ENCODE measurements at places on chromosomes 12 and 14.
A peak's percentile ranks its signal among the peaks of the same experiment; 100 is the strongest.

- no peak for DNase-seq
Observed at GRCh38 chr14:88835661-88836060, 11.2 kb downstream of the TTC8 start.

GRCh38 chr12:26157001-26157400 is 32.2 kb upstream of the BHLHE41 start:
- no peak for DNase-seq

DNA sequence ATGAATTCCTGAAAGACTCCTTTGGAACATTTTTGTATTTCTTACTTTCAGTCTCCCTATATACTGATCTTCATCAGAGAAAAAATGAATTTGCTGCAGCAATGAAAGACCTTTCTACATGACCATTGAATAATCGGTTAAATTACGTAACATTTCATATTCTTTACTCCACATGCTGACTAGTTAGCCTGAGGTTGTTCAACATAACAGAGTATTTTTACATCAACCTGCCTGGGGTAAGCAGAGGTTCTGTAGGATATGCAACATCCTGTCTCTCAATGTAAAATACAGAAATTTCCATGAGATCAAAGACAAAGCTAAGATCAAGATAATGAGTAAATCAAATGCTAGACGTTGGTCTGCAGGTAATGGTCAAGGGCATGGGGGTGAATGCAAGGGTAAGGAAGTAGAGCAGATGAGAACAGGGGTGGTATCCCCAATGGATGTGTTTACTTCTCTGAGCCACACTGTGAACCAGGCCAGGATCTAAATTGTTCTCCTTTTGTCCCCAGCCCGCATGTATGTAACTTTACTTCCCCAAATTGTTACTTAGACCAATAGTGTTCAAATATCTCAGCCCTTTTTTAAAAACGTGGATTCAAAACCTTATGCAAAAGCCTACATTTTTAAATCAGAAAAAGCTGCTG is 45.4 kb downstream of the DUSP6 start:
- DNase-seq = no peak

- no peak for DNase-seq
Observed at GRCh38 chr12:70251661-70252060, 8.4 kb downstream of the CNOT2 start.

DNA sequence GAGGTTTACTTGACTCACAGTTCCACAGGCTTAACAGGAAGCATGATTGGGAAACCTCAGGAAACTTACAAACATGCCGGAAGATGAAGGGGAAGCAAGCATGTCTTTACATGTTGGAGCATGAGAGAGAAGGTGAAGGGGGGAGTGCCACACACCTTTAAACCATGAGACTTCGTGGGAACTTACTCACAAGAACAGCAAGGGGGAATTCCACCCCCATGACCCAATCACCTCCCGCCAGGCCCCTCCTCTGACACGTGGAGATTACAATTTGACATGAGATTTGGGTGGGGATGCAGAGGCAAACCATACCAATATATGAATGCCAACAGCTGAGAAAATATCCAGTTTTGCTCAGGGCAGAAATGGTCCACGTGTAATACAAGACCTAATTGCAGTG is 518.6 kb downstream of the VRK1 start:
- DNase-seq = no peak

DNA sequence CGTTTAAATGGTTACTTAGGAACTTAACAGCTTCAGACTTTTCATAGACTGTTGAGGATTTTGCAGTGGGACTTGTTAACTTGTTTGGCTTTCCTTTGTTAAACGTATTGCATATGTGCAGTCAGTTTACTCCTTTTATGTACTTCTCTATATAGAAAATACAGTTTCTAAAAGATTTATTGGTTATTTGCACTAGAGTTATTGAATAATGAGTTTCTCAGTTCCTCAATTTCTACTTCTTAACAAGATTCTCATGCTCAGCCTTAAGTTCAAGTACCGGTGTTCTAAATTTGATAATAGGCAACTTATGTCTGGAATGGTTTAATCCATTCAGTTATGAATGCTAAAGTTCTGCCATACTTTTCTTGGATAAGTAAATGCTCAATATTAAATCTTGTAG is 919 bp downstream of the PSMA3 start:
- DNase-seq = no peak

DNA sequence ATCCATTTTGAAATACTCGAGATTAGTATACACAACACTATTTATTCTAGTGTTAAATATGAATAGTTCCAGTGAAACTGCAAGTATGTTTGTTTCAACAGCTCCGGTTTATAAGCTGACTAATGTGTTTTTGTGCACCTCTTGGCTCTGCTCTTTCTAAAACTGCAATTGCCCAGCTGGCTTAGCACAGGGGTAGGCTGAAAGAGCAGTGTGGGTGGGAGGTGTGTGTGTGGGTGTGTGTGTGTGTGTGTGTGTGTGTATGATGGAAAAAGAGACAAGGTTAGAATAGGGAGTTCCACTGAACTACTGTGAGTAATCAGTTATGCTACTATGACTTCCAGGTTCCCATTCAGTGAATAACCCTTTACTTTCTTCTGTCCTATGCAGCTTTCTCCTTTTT is 37.8 kb upstream of the DDHD1 start:
- no peak for DNase-seq

DNA sequence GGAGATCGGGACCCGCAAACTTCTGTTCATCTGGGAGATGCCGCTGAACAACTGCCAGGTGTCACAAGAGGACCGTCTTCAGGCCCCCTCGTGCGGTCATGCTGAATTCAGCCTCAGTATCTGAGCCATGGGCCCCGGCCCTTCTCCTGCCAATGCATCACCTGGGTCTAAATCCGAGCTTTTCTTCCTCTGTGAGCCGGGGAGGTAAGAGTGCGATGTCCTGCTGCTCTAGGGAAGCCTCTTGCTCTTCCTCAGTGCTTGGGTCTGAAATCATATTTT is 155.8 kb upstream of the FKBP4 start:
- no peak for DNase-seq

DNA sequence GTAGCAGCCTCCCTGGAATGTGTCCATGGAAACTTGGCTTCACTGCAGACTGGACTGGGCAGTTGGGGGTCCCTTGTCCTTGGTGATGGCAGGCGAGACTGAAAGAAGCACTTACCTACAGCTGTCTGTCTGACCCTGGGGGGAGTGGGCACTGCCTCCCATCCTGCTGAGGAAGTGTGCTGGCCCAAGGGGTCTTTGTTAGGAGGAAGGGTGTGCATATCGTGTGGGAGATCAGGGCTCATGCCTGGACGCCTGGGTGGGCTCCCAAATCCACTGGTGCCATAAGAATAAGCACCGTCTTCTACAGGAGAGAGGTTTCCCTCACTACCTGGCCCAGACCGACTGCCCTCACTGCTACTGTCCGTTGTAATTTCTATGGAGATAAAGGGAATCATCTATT is 81.4 kb downstream of the PIWIL1 start:
- no peak for DNase-seq

DNA sequence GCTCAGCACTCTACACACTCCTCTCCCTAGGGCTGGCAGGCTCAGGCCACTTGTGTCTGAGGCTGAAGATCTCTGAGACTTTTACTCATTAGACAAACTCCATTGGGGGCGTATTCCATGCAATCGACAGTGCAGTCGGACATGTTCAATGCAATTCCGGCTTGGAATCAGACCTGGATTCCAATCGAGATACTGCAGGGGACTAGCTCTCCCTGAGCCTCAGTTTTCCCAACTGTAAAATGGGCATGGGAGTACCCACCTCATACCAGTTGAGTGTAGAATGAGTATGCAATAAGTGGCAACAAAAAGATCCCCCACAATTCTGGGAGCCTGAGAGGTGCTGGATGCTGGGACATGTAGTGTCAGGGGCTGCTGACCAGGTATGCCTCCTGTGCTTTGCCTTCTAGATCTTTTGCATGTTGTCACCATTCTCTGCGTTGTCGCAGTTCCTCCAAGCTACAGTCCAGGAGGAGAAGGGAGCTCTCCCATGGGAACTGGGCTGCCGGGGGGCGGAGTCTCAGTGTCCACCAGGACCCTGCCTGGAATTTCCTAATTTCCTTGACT is 8.3 kb downstream of the TTC6 start:
- DNase-seq = no peak

DNA sequence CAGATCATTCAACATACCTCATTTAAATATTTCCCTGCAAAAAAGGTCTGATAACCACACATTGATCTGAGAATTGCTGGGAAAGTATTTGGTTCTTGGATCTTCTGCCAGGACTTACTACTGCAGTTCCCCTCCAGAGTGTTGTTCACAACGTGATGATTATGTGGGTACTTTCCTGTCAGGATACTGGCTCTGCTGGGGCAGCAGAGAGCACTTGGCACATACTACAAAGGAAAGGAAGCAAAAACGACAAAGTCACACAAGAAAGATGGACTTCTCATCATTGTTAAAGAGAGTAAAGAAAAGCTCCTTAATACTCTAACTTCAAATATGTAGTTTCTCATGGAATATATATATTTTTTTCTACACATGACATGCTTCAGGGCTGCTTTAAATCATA is 11.5 kb downstream of the GNS start:
- peak; percentile 27 for DNase-seq

DNA sequence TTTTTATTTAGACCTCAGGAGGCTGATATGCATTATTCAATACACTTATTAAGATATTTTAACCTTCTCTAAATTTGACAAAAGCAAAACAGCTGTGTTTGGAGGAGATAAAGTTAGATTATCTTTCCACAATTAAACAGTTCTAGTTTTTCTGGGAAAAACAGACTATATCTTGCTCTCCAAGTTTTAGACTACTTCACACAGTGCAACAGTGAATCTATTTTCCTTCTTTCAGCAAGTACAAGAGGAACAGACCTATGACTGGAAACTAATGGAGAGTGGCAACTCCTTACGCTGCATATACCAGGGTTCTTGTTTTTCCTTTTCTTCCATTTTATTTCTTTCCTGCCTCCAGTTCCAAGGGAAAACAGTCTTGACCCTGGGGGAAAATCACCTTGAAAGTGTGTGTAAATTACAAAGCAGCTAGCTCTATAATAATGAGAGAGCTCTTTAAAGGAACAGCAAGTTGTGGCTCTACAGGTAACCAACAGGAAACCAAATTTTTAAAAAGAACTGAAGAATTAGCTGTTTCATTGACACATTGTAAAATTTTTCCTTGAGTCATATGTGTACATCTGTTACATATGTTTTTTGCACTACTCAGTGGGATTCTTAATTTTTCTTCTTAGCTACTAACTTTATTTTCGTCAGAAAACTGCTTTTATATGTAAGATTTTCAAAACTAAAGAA is 27.4 kb downstream of the DNM1L start:
- DNase-seq = no peak

DNA sequence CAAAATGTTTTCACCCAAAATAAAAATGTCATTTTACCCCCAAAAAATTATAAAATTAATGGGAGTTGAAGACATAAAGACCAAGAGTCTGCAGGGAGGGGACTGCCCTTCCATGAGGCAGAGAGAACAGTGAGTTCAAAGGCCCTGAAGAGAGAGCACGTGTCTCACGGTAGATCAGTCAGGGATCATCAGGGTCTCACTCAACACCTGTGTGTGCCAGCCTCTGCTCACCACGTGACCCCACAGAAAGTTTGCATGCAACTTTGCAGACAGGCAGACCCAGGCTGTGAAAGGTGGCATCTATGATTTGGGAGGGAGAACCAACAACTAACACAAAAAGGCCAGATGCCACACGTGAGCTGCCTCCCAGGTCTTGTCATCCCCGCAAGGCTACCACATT is 33.1 kb downstream of the CLMN start:
- no peak for DNase-seq

DNA sequence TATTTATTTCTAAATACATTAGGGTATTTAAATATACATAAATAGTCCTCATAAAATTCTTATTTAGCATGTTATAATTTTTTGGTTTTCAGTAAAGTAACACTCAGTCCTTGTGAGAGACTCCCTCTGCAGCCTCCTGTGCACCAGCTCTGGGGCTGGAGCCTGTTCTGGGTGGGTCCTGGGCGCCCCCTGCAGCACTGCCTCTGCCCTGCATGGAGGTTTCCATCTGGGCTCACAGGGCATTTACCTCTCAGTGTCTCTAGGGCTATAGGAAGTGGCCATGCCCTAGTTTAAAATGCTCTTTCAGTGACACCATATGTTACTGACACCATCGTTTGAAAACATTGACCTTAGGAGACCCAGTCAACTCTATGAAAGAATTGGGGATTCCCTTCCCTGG is 1155.2 kb downstream of the TMEM121 start:
- DNase-seq = no peak

DNA sequence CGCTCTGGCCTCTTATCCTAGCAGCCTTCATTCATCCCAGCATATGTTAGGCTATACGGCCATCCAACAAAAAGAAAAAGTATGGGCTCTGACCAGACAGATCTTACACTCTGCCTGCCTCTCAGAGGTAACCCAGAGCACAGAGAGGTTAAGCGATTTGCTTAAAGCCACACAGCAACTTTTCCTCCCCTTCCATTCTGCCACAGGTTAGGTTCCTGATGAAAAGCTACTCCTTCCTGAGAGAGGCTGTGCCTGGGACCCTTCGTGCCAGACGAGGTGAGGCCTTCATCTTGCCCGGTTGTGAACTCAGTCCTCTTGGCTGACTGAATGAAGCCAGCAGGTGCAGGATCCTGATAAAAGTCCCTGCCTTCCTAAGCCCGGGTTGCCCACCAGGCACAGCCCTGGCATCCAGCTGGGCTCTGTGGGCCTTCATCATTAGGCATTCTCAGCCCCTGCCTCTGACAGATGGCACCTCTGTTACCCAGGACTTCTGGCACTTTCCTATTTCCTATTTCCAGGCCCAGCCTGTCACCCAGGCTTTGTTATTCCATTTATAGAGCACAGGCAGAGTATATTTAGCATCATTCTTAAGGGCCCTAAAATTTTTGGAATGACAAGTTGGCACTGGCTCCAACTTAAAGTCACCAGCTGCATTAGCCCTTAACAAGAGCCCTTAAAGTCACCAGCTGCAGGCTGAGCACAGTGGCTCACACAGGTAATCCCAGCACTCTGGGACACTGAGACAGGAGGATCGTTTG is 12.8 kb downstream of the SOAT2 start:
- no peak for DNase-seq

DNA sequence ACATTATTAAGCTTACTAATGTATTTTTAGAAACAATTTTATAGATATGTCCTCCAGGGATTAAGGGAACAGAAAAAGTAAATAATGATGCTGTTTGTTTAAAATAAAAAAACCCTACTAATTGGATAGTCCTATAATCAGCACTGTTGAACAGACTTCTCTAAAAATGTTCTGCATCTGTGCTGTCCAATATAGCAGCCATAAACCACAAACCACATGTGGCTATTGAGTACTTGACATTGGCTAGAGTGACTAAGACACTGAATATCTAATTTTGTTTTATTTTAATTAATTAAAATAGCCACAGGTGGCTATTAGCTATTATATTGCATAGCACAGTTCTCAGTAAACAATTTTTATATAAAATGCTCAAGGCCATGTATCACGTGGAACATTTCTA is 210.4 kb downstream of the DPY19L2 start:
- DNase-seq = no peak

GRCh38 chr14:51451561-51451960 is 200.1 kb upstream of the FRMD6 start:
- no peak for DNase-seq

All from ELR (cell line).